ENCODE measurements at places on chromosomes 2 and 18.

- DNase-seq, result no peak
Observed at GRCh38 chr2:29061616-29062015, 12.7 kb downstream of the PCARE start.

DNA sequence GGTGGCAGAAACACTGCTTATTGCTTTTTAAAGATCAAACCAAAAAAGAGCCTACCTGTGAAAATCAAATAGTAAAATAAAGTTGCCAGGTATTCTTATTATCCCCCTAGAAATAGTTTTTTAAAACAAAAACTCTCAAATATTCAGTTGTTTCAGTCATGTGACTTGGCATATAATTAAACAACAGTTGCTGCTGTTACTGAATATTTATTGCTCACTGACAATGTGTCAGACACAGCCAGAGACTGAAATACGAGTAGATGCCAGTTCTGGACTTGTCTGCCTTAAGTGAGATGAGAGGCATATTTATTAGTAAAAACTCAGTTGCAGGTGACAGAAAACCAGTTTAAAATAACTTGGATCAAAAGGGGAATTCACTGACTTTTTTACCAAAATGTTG is 106.0 kb upstream of the RAB12 start:
- no peak for DNase-seq

GRCh38 chr2:159046966-159047365 is 78.5 kb downstream of the TANC1 start:
- DNase-seq, result no peak

GRCh38 chr2:130872741-130873125 is 36.0 kb downstream of the ARHGEF4 start:
- no peak for DNase-seq

DNA sequence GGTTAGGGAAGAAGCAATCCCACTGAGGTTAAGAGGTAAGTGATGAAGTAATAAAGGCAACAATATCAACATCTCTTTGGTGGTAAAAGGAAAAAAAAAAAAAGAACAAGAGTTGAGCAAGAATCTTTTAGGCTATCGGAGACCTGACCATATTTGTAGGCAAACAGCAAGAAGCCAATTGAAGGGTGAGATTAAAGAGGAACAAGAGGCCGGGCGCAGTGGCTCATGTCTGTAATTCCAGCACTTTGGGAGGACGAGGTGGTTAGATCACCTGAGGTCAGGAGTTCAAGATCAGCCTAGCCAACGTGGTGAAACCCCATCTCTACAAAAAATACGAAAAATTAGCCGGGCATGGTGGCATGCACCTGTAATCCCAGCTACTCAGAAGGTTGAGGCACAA is 11.3 kb downstream of the VPS54 start:
- no peak for DNase-seq
